SIG-M5 (cell line): ENCODE measurements at places on chromosomes 2 and 18.

DNA sequence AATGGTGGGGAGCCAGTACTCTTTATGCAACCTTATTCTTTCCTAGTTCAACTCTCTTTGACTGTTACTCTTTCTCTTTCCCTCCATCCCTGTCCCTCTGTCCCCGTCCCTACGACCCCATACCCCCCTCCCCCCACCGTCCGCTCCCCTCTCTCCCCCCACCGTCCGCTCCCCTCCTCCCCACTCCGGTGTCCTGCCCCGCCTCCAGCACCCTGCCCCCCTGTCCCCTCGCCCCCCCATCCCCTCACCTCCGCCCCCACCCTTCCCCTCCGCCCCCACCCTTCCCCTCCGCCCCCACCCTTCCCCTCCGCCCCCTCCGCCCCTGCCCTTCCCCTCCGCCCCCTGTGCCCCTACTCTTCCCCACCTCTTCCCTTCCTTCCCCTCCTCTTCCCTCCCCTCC is 128.4 kb downstream of the LPIN1 start:
- DNase-seq = no peak

DNA sequence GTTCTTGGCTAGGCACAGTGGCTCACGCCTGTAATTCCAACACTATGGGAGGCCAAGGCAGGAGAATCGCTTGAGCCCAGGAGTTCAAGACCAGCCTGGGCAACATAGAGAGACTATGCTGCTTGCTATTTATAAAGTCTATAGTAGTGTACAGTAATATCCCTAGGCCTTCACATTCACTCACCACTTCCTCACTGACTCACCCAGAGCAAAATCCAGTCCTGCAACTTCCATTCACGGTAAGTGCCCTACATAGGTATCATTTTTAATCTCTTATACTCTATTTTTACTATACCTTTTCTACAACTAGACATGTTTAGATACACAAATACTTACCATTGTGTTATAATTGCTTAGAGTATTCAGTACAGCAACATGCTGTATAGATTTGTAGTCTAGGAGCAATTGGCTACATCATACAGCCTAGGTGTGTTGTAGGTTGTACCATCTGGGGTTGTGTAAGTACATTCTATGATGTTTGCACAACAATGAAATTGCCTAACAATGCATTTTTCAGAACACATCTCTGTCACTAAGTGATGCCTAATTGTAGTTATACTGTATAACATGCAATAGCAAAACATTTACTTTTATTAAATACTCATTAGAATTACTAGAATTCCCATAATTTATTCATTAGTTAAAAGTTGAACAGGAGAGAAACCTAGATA is 8.8 kb downstream of the DHX57 start:
- no peak for DNase-seq

GRCh38 chr2:85705680-85706039 is 11.5 kb downstream of the GNLY start:
- DNase-seq = no peak

GRCh38 chr2:177328056-177328455 is 63.5 kb upstream of the NFE2L2 start:
- DNase-seq = no peak

DNA sequence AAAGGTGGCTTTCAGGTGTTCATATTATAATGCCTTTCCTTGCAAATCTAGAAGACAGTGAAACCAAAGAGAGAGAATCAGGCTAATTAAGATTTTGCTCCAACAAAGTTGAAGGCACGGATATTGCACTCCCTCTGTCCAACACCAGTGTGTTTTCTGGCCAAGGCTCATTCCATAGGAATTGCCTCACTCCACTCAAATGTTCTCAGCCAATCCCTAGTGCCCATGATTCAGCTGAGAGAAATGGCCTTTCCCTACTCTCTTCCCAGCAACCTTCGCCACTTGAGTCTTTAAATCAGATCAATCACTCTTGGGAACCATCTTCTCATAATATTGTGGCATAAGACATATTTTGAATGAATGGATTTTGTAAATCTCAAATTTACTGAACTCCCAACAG is 768.2 kb upstream of the ACVR2A start:
- no peak for DNase-seq

GRCh38 chr2:229971298-229971790 is 49.0 kb downstream of the FBXO36 start:
- DNase-seq = no peak

DNA sequence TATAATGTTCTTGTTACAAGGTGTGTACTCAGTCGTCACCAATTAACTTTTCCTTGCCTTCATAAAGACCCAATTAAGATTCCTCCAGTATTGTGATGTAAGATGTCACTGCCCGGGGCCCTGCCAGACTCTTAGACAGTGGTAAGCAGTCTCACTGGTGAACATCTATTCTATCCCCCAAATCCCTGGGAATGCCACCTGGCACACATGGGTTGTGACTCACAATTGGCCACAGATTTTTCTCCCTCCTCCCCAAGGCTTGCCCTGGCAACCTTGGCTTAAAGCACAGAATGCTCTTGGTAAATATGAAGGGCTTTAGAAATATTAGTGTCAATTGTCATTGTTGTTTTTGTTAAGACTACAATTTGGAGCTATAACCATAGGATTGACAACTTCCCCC is 287.9 kb downstream of the ETAA1 start:
- no peak for DNase-seq

DNA sequence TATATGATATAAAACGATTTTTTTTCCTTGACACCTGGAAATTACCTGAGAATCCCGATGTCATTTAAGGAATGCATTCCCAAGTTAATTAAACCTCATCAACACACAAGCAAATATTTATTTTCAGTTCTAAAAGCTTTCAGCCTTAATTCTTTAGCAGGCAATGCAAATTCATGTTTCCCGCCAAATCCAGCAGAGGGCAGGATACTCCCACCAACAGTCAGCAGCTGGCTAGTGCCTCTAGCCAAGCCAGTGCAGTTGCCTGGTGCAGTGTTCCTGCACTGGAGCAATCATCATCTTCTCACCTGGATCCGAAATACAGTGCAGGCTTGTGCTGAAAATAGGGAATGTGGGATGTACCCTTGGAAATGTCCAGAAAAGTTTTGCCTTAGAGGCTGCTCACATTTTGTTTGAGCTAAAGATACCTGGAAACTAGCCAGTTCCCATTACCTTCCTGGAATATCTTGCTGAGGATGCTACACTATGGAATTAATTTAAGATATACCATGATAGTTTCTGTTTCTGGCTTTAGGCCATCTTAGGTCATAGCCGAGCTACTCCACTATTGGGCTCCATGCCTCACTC is 48.4 kb upstream of the CYTIP start:
- no peak for DNase-seq

GRCh38 chr18:65282096-65282495 is 468.7 kb upstream of the CDH7 start:
- no peak for DNase-seq

DNA sequence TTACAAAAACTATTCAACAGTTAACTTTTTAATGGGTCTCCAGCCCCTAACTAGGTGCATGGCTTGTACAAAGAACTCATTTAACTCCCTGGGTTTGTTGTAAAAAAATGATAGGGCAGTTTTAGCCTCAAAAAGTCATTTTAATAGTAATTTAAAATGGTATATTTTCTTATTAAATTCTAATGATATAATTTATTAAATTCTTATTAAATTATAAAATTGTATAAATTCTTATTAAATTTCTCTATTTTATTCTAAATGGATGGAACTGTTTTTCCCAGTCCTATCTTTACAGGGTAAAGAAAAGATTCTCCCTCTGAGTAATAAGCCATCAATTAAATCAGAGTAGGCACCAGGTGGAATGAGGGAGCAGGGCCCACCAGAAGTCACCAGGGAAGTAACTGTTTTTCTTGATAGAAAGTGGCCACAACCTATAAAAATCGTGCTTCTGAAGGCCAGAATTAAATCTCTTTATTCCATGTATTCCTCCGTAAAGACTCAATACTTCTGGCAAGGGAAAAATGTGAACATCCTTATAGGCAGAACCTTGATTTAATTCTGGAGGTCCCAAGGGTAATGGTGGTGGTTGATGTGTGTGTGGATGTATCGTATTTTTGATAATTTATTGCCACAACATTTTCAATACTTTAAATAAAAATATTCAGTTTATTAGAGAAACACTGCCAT is 814 bp downstream of the FKBP7 start:
- DNase-seq = no peak

- DNase-seq = no peak
Observed at GRCh38 chr2:3587432-3587831, 7.5 kb upstream of the COLEC11 start.

- DNase-seq = no peak
Observed at GRCh38 chr2:177419274-177419673, 26.7 kb downstream of the AGPS start.

DNA sequence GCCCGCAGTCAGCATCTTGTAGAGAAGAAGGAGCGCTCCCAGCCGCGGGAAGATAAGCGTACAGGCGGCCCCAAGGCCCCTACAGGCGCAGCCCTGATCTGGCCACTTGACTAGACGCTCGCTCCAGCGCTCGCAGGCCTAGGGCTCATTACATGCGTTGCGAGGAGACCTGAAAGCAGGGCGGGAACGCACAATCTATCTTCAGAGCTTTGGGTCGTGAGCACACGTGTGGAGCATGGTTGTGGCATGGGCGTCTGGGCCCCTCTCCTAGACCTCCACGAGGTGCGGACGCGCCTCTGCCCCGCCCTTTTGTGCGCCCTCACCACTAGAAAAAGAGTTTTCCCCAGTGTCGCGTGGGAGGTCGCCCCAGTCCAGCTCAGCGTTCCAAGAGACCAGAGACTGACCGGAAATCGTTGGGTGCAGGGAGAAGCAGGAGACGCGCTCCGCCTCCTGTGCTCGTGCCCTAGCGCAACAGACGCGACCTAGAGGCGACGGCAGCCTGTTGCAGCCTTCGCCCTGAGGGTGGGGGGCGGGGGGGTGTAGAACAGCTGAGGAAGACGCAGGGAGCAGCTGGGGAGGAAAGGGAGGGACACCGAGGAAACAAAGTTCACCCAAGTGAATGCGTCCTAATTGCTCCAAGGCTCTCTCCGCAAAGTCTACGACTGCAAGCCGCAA is 12.6 kb downstream of the NR4A2 start:
- DNase-seq = no peak

GRCh38 chr2:187519419-187520120 is 34.7 kb downstream of the TFPI start:
- DNase-seq = no peak

GRCh38 chr2:220931491-220931890 is 640.6 kb downstream of the EPHA4 start:
- no peak for DNase-seq

DNA sequence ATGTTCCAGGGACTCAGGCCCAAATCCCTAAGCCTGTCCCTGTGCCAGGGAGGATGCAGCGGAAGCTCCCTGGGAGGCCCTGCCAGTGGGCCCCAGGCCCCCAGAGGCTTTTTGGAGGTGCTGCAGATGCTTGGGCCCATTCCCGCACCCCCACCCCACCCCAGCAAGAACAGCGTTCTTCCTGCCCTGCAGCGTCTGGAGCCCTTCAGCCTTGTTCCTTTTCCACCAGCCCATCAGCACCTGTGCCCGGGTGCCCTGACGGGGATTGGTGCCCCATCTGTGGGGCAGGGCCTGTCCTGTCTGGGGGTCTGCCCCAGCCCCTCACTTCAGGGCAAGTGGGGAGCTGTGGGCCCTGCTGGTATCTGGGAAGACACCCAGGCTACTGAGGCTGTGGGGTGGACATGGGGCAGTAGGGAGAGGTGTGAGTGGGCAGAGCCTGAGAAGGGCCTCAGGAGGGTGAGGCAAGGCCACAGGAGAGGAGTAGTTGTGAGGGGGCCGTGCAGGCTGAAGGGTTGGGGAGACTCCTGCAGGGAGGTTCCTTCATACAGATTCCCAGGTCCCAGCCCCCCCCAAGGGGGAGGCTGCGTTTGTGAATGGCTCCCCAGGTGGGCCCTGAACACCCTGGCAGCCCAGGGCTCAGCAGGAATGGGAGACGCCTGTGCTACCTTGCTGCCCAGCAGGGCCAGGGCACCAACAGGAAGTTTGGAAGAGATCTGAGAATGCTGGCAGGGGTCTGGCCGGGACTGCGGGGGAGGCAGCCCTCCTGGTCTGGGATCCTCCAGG is 2.4 kb downstream of the RNPEPL1 start:
- DNase-seq = no peak
